ENCODE measurements at places on chromosomes 12 and 14.

GRCh38 chr12:75432924-75433323, 42.0 kb downstream of the GLIPR1L2 start:
- DNase-seq, result no peak

DNA sequence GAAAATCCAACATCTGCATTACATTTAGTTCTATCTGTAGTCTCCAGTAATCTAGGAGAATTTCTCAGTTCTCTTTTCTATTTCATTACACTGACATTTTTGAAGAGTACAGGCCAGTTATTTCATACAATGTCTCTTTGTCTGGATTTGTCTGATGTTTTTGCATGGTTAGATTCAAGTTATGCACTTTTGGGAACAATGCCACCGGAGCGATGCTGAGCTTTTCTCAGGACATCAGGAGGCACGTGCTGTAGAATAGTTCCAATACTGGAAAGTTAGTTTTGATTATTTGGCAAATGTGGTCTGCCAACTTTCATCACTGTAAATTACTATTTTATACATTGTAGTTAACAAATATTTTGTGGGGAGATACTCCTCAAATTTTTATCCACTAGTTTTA, 43.1 kb downstream of the ALDH1L2 start:
- DNase-seq, result peak; percentile 73

DNA sequence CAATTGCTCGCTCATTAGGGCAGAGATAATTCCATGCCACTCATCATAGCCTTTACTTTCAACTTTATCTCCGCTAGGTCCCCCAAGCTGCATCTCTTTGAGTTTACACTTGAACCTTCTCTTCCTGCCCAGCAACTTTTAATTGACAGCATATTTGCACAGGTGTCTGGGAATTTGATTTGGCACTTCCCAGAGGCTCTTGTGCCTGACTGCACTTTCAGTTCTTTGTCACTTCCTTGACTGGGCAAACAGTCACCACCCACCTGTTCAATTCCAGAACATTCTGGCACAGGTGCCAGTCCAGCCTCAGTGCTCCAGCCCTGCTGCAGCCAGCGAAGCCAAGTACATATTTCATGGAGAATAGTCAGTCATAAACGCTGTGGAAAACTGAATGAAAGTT, 110.1 kb upstream of the LRIG3 start:
- no peak for DNase-seq

GRCh38 chr12:103640831-103641230, 53.8 kb downstream of the STAB2 start:
- DNase-seq, result no peak

GRCh38 chr12:129409281-129409680, 494.5 kb downstream of the TMEM132D start:
- no peak for DNase-seq

DNA sequence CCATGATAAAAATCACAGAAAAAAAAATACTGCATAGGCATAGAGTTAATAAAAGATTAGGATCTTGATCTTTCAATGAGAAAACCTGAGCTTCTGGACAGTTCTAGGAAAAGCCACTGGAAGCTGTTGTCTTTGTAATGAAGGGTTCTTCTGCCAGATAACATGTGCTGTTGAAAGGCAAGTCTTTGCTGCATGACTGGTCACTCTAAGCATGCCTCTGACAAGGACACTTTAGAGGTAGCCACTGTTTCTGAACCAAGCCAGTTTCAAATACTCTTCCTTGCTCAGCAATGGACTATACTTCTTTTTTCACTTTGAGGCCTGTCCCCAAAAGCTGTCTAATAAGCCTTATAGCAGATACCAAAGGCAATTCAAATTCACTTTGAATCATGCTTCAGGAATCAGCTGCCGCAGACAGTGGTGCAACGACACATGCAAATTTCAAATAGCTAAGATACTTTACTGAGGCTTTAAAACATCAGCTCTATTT, 70.2 kb downstream of the BTG1 start:
- DNase-seq, result no peak

GRCh38 chr14:32682214-32682613, 256.5 kb upstream of the NPAS3 start:
- DNase-seq, result peak; percentile 47

DNA sequence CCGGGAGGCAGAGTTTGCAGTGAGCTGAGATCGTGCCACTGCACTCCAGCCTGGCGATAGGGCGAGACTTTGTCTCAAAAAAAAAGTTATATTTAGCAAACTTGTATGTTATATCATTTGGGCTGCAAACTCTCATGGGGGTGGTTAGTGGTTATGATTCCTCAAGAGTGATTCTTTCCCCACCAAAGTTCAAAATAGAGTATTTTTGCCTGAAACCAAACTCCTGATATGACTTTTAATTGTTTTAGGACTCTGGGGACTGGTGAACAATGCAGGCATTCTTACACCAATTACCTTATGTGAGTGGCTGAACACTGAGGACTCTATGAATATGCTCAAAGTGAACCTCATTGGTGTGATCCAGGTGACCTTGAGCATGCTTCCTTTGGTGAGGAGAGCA, 18.6 kb downstream of the HSD17B6 start:
- no peak for DNase-seq

DNA sequence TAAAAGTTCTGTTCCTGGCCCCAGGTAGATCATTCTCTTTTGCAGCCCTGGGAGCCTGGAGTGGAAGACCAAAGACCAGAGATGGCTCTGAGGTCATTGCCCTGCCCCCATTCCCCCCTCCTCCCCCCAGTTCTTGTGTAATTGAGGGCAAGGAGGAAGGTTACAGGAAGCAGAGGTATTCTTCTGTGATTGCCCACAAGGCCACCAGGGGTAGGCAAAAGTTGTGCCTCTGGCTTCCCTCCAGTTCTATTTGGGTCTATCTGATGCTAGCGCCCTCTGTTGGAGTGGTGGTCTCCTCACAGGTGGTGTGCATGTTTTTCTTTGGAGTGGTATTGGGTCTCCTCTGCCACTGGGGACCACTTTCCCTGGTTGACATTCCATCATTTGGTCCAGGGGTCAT, 41.2 kb upstream of the CRY1 start:
- no peak for DNase-seq

GRCh38 chr14:70919774-70920173, 12.5 kb downstream of the PCNX1 start:
- DNase-seq, result no peak

GRCh38 chr12:47839214-47839876, 19.6 kb upstream of the HDAC7 start:
- no peak for DNase-seq

GRCh38 chr14:51082349-51082748, 12.6 kb downstream of the TRIM9 start:
- no peak for DNase-seq

DNA sequence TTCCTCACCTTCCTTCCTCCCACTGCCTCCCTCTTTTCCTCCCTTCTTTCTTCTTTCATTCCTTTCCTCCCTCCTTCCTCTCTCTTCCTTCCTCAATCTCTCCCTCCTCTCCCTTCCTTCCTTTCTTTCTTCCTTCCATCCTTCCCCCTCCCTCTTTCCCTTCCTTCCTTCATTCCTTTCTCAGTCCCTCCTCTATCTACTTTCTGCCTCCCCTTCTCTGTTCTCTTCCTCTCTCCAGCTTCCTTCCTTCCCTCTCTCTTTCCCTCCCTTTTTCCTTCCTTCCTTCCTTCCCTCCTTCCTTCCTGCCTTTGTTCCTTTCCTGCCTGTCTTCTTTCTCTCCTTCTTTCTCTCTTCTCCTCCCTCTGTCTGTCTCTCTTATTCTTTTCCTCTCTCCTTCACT, 16.1 kb downstream of the ASCL1 start:
- no peak for DNase-seq

- DNase-seq, result no peak
Observed at GRCh38 chr12:70190262-70191010, 52.8 kb upstream of the CNOT2 start.

- DNase-seq, result peak; percentile 84
Observed at GRCh38 chr12:104668274-104668718, 211.5 kb downstream of the CHST11 start.

- no peak for DNase-seq
Observed at GRCh38 chr14:61691495-61691894, 3.8 kb upstream of the HIF1A start.

DNA sequence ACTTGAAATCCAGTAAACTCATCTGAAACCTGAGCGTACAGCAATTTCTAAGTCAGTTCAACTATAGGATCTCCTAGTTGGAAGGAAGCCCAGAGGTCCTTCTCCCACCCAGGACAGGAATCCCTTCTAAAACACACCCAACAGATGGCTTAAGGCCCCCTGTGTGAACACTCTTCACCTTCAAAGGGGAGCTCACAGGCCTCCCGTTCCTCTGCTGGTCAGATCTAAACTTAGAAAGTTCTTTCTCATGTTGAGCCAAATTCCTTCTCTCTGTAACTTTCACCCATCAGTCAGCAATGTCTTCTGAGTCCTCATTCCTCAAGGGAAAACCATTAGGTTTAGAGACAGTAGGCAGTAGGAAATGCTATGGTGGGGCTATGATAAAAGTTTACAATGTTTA, 355.2 kb downstream of the PCNX1 start:
- DNase-seq, result no peak

DNA sequence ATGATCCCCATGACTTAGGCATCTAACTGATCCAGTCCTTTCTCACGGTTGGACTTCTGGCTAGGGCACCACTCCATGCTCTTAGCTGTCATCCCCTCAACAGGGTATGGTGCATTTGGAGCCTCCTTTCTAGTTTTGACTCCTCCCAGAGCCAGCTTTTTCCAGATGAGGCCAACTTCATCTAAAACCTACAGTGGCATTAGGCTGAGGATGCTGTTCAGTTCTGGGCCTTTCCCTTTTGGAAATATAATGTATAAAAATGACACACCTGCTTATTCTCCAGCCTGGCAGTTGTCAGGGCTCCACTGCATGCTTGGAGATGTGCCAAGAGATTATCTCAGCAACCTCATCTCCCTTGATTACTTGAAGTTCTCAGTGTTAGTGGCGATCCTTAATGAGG, 239.7 kb downstream of the EMP1 start:
- no peak for DNase-seq

GRCh38 chr12:55957106-55957859, 8.6 kb downstream of the PMEL start:
- DNase-seq, result no peak

DNA sequence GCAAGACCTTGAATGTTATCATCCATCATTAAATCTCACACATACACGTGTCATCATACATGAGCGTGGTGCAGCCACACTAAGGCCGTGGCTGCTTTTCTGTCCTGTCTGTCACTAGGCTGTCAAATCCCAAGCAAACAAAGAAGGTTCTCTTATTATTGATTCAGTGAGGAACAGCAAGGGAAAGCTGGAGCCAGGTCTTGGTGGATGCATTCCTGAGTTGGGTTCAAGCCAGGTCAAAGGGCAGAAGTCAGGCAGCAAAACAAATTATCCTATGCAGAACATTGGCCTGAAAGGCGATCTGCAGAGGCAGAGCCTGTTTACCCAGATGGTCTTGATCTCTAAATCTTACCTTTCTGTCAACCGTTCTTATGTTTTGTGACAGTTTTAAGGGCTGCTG, 252.3 kb downstream of the NEDD1 start:
- DNase-seq, result no peak

- DNase-seq, result no peak
Observed at GRCh38 chr12:72511498-72511897, 239.3 kb downstream of the TRHDE start.

- no peak for DNase-seq
Observed at GRCh38 chr12:95796982-95797289, 6.4 kb upstream of the NTN4 start.

DNA sequence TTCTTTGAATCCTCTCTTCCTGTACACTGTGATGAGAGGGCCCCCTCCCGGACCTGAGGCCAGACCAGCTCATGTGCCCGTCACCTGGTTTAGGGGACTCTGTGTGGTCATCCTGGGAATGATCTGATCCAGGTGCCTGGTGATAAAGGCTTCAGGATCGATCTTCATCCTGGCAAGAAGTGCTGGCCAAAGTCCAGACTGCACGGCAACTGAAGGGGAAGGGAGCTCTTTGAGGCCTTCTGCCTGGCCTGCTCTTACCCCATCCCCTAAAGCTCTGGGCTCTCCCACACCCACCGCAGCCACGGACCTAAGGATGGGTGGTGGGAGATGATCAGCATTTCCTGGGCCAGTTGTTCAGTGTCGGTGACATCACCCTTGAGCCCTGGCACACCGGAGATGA, 31.8 kb downstream of the GCN1 start:
- no peak for DNase-seq

DNA sequence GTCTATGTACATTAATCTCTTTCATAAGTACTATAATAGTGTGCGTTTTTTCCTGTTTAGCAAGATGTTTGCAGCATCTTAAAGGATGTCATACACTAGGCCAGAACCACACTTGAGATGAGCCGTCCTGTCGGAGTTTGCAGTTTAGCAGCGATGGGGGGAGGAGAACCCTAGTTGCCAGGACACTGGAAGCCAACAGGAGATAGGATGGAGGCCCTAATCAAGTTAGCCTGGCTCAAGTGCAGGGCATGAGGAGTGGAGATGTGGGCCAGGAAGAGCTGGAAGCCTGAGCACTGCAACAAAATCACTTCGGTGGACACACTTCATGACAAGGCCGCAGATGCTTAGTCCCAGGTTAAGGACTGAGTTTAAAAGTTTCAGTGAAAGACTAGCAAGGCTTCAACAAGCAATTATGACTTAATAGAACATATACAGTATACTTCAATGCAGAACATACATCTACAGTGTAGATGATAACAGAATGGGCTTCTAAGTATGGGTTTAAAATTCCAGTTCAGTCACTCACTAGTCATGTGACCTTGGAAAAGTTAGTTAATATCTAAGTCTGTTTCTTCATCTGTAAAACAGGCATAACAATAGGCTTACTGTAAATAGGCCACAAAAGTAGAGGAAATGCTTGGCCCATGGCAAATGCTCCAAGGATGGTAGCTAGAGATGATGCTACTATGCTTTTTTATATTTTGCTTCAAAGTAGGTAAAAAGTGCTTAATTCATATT, 77.1 kb downstream of the PTPN21 start:
- no peak for DNase-seq

- DNase-seq, result no peak
Observed at GRCh38 chr14:41668356-41668755, 61.7 kb downstream of the LRFN5 start.

- no peak for DNase-seq
Observed at GRCh38 chr12:63952995-63953394, 108.5 kb downstream of the SRGAP1 start.

DNA sequence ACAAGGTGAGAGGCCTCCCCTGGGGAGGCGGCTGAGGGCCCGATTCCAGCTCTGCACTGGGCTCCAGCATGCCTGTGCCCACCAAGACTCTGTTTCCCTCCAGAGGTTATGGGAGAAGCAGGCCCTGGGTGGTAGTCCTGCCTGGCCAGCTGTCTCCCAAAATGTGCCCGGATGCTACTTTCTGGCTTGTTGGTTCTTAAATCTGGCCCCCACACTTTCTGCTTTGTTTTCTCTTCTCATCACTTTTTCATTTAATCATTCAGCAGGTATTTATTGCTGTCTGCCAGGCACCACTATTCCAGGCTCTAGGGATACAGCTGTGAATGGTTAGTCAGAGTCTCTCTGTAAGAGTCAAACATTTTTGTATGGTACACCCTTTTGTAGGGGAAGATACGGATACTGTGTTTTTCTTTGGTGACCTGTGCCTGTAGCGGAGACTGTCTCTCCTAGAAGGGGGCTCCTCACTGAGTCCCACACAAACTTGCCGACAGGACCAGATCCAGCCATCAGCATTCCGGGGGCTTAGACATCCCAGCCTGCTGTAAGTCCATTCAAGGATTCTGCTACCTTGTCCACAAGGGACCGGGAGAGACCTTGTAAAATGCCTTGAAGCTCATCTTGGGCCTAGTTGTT, 3.8 kb downstream of the DHRS2 start:
- DNase-seq, result no peak

- no peak for DNase-seq
Observed at GRCh38 chr14:63901434-63902085, 48.8 kb downstream of the SYNE2 start.
